ENCODE measurements at places on chromosomes 1 and 21. TPM values are rescaled to one million over a fixed set of nuclear protein-coding genes. Genes with fewer than 3 reads are reported as not detected.

DNA sequence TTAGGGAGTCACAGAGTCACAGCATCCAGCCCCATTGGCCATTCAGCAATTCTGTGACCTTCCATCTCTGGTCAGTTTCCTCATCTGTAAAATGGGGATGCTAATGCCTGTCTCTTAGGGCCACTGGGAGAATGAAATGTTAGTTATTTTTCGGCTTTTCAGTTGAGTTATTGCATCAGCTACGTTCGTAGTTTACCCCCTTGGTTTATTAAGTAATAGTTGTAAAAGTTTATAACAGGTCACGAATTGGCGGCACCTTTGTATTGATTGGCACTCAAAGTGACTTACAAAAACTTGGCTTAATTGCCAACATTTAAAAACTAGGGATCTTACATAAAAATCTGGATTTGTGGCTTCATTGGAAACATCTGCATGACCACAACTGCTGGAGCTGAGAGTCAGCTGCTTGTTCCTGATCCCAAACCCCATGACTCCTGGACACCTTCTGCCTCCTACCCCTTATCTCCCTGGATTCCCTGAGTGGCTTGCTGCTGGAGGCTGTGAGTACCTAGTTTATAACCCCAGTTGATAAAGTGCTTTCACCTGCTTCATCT, 23.0 kb upstream of the SLC1A7 start:
- no peak for DNase-seq

- no peak for DNase-seq
Observed at GRCh38 chr1:168556647-168557046, 12.8 kb upstream of the XCL2 start.

- no peak for DNase-seq
Observed at GRCh38 chr1:117641536-117641935, 35.7 kb downstream of the TENT5C start.

- peak; percentile 27 for DNase-seq
Observed at GRCh38 chr1:218164111-218164929, 120.8 kb upstream of the RRP15 start.

Gene SYNC
- polyA plus RNA-seq, result 2.5 TPM

DNA sequence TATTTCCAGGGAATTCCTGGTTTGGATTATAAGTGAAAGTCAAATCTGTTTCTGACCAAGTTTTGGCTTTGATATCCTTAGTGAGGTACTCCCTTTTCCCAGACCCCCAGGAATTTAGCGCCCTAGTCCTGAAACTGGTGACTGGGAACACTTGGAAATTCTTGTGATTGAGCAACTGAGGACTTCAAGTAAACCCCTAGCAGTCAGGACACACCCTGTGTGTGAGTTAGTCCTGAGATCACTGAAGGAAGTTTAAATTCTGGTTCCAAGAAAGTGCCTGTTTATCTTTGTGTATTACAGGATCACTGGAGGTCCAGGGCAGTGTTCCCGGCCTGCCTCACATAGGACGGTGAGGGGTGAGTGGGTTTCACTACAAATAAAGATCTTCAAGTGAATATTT, 95.1 kb upstream of the F3 start:
- no peak for DNase-seq

All from left renal pelvis (tissue), 4 donors.